NCI-H2081 treated with DMSO at 0.1 percent for 48 hours (cell line): ENCODE measurements at places on chromosomes 2 and 18.
A peak's percentile ranks its signal among the peaks of the same experiment; 100 is the strongest.

DNA sequence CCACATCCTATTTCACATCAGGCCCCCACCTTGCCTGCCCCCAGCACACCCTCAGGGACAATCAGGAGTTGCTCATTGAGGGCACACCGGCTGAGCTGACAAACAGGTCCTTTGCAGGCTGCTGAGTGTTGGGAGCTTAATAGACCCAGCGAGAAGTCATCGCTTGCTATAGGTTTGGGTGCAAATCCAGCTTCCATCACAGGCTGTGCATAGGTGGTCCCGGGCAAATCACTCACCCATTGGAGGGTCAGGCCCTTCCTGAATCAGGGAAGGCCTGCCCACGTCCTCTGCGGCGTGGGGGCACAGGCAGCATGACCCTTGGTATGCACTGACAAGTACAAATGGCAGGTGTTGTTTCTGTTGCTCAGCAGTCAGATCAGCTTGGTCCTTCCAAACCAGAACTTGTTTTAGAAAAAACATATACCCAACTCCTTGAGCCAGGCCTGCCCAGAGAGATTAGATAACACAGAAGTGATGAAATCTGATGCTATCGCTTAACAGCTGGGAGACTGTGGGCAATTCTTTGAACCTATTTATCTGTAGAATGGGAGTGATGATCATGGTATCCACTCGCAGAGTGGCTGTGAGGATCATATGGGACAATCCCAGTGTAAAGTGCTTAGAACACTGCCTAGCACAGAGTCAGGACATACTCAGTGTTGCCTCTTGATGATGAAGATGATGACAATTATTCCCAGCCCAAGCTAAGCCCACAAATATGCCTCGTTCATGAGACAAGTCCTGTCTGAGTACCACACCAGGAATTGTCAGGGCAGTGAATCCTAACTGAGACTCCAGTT, 34.9 kb downstream of the SMAD7 start:
- DNase-seq = no peak

DNA sequence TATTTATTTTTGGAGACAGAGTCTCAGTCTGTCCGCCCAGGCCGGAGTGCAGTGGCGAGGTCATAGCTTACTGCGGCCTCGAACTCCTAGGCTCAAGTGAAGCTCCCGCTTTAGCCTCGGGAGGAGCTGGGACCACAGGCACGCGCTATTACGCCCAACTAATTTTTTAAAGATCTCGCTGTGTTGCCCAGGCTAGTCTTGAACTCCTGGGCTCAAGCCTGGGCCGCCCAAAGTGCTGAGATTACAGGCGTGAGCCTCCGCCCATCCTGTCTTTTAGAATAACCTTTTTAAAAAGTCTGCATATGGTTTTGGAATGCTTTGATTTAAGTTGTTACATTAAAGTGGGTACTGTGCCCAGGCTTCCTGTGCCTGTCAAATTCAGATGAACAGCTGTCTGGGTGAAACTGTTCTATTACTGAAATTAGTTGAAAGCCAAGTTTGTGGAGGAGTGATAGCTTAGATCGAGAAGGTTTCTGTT, 944 bp downstream of the RAB3GAP1 start:
- no peak for DNase-seq

DNA sequence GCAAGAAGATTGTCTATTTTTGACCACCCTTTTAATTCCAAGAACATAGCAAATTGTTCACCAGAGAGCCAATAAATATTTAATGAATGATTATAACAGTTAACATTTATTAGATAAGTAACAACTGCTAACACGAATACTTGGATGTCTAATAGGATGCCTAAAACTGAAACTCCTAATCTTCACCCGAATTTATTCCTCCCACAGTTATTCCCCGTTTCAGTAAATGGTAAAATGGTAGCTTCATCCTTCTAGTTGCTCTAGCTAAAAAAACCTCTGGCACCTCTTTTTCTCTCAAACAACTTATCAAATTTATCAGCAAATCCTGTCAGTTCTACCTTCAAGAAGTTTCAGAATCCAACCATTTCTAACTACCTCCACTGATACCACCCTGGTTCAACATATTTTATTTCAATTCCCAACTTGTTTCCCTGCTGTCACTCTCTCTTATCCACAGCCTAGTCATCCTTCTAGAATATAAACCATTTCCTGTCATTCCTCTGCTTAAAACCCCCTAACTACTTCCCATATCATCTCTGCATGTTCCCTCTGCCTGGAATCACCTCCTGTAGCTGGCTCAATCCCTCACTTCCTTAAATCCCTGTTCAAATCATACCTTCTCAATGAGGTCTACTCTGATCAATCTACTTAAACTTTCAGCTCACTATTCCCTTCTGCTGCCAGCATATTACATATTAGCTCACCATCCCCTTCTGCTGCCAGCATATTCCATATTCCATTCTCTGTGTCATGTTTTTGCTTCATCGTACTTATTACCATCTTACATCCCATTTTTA, 93.8 kb downstream of the ROCK2 start:
- DNase-seq = no peak

- DNase-seq = no peak
Observed at GRCh38 chr2:163527381-163527780, 208.4 kb downstream of the FIGN start.

DNA sequence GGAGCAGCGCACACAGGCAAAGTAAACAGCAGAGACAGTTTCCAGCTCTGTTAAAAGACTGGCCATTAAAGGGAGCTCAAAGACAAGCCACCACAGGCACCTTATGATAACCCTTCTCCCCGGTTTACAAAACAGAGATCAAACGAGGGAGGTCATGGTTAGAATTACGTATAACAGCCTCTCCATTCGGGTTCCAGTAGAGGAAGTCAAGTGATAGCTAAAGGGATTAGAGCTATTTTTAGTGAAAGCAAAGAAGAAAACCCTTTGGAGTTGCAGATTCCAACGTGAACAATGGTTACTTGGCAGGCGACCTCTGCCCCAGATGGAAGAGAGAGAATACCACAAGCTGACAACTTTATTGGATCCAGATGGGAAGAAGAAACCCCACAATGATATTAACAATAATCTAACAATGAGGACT, 31.2 kb upstream of the EDAR start:
- DNase-seq = no peak

GRCh38 chr2:70807102-70807827, 13.1 kb downstream of the CLEC4F start:
- DNase-seq = no peak

GRCh38 chr2:11067221-11068078, 87.8 kb upstream of the SLC66A3 start:
- DNase-seq = no peak

GRCh38 chr2:152867397-152867796, 149.0 kb downstream of the ARL6IP6 start:
- DNase-seq = no peak

DNA sequence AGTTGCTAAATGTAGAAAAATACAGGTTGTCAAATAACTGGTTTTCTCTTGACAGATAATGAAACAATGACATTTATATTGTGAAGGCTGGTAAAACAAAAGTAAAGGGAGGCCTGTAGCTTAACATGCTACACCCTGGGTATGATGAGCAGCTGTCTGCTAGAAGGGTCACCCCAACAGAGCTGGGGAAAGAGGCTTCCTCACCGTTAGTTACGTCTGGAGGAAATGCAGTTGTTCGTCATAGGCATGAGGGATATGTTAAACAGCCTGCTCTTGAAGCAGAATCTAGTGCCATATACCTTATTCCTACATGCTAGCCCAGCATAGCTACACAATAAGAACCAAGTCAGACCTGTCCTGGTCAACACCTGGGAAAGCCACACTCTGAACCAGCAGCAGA, 49.9 kb downstream of the LPIN2 start:
- DNase-seq = no peak

GRCh38 chr2:128473175-128474035, 154.7 kb upstream of the HS6ST1 start:
- DNase-seq = no peak

DNA sequence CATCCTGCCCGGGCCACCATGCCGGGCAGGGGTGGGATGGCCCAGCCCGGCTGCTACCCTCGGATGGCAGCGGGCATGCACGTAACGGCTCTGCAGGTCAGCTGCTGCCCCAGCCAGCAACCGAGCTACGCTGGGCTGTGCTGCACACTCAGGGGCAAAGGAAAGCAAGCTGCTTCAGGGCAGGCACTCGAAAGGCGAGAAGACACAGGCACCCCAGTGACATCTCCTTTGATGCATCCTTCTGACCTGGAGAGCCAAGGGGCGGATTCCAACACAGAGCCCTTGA, 8.8 kb downstream of the HDAC4 start:
- DNase-seq = no peak

DNA sequence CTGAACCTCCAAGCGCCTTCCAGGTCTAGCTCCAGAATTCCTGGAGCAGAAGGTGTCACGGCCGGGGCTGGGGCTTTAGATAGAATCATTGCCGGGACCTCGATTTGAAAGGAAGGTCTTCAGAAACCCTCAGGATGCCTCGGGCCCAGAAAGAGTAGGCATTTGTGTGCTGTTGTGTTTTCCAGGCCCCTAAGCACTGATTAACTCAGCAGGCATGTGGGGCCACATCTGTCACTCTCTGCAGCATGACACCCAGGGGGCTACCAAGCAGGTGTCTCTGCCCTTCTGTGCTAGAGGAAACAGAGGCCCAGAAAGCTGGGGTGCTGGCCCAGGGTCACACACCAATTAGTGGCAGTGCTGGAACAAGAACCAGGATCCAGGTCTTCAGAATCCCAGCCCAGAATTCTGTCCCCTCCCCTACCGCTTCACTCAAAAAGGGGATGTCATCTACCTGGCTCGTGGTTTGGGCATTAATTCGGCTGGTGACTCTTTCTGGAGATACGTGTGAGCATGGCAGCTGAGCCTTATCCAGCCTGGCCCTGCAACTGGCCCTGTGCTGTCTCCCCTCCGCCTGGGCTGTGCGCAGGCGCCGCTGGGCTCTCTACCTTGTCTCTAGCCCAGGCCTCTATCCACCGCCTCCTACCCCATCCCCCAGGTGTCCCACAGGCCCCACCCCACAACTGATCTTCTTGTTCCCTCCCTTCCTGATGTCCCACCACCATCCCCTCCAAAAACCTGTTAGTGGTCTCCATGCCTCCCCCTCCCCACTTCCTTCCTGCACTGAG, 245.4 kb downstream of the ATAD2B start:
- DNase-seq = no peak

GRCh38 chr2:236629961-236630872, 60.6 kb downstream of the ACKR3 start:
- no peak for DNase-seq

GRCh38 chr18:79579807-79580497, 99.7 kb upstream of the CTDP1 start:
- no peak for DNase-seq

- DNase-seq = peak; percentile 27
Observed at GRCh38 chr2:85420536-85421259, 2.2 kb downstream of the SH2D6 start.

- DNase-seq = no peak
Observed at GRCh38 chr2:239599299-239599698, 198.5 kb upstream of the HDAC4 start.

GRCh38 chr2:54986264-54986663, 64.0 kb downstream of the RTN4 start:
- peak; percentile 19 for DNase-seq

DNA sequence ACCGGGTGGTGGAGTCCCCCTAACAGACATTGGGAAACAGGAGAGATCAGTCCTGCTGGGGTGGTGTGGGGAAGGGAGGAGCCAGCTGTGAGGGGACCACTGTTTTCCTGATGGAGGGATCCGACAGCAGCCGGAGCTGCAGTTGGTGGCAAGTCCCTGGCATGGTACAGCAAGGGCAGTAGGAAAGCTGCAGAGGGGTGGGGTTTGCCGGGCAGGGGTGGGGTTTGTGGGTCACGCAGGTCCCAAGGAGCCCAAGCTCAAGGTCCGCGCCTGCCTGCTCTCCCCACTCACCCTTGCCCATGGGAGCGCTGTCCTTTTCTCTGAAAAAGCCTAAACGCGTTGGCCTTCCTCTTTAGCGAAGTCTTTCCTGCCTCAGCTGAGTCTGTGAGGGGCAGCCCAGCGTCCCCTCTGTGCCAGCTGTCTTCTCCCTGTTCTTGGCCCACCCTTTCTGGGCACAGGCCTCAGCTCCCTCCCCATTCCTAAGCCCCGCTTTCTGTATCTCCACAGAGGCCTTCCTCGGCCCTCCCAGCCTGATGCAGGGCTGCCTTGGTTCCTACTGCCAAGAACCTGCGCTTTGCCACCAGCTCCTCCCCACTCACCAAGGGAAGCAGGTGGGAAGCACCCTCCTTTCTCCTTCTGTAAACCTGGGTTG, 29.3 kb upstream of the INHBB start:
- DNase-seq = no peak

GRCh38 chr2:134031539-134031938, 222.3 kb upstream of the MGAT5 start:
- no peak for DNase-seq

DNA sequence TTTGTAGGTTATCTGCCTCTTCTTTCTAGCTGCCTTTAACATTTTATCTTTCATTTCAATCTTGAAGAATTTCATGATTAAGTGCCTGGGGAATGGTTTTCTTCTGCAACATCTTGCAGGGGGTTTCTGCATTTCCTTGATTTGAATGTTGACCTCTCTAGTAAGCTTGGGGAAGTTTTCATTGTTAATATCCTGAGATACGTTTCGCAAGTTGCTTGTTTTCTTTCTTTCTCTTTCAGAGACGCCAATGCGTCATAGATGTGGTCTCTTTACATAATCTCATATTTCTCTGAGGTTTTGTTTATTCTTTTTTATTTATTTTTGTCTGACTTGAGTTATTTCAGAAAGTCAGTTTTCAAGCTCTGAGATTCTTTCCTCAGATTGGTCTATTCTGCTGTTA, 225.7 kb downstream of the XIRP2 start:
- DNase-seq = no peak

- DNase-seq = no peak
Observed at GRCh38 chr2:128537646-128538045, 219.0 kb upstream of the HS6ST1 start.

DNA sequence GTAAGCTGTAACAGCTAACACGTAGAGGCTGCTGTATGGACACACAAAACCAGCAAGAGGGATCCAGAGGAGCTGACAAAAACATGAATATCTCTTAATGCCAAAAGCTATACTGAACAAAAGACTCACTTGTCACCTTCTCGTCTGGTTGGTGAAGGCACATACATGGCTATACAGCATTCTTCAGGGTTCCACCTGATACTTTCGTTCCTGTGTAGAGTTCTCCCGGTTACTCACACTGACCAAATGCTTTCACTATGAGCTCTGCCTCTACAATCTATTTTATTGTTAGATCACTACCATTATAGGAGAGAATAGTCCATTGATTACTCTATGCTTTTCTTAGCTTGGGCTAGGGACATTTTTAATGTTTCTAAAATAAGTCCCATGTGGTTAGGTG, 193.1 kb downstream of the HNMT start:
- no peak for DNase-seq

DNA sequence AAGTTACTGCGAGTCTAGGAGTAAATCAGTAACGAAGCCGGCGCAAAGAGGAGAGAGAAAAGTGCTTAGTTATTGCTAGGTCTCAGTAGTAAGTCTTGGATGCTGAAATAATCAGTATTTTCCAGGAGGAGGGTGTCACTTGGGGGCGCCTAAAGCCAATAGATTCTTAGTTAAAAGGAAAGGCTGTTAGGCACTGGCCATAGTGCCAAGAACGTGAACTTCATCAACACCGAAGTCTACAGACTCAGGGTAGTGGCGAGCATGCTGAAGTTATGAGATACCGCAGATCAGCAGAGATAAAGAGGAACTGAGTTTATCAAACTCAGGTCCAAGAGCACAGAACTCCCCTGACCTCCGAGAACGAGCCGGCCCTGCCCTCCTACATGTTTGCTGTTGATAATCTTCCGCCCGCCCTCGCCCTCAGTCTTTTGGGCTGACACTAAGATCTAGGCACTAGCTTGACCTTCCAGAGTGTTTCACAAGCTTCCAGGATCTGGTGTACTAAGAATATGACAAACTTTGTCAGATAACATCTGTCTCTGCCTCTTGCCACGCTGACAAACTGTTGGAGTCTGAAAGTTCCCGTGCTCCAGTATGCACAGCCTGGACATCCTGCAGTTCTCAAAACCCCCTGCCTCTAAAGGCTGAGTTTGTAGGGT, 49.2 kb downstream of the CYB5A start:
- DNase-seq = no peak
